Fibroblast of skin of right biceps (primary cell): ENCODE measurements at places on chromosomes 5 and 9.

GRCh38 chr5:133421806-133422205 lies 190.5 kb downstream of the FSTL4 start:
- DNase-seq: no peak

- no peak for DNase-seq
Measured at GRCh38 chr5:124310453-124310852, 436.0 kb downstream of the ZNF608 start.

GRCh38 chr5:116671211-116671736 lies 96.7 kb upstream of the SEMA6A start:
- DNase-seq: no peak

GRCh38 chr9:134913713-134914500 lies 3.8 kb downstream of the FCN1 start:
- no peak for DNase-seq

DNA sequence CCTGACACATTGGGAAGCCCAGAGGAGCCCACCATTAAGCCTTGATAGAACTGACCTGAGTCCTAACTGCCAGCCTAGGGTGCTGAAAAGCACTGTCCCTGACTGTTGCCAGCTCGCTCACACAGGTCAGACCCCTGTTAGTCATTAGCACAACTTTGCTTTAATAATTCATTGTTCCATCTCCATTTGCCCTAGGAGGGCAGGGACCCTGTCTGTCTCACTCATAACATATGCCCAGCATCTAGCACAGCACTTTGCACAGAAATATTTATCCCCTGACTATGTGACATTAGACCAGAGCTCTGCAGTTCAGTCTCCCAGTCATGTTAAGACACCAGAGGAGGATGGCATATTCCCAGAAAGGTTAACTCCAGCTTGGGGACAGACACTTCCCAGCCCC lies 61.8 kb upstream of the STXBP1 start:
- no peak for DNase-seq

DNA sequence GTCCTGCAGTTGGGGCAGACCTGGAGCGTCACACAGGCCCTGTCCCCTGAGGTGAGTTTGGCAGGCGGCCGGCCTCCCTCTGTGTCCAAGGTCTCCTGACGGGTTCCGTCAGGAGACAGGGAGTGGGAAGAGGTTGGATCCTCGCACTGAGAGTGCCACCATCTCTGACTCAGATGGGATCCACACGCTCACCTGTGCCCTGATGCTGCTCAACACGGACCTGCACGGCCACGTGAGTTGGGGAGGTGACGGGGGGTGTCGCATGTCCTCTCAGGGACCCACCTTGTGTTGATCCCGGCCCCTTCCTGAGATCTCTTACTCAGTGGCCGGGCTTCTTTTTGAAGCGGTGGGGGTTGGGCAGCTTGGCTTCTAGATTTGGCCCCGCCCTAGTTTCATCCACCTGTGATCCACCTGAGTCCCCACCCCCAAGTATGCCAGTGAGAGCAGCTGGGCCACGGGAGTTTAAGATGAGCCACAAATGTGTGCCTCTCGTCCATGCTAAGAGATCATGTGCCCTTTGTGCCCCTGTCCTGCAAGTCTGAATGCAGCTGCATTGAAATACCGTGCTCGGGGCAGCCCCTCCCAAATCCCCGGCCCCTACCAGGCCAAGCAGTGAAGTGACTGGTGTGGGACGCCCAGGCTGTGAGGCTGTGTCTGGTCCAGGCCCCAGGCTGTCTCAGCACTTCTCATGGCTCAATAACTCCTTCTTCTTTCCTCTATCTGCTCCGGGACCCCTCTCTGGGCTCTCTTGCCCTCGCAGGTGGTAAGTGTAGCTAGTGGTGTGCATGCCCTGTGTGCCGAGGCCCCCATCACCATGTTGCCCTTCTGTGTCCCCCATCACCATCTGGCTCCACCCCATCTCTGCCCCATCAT lies 27.2 kb downstream of the PSD2 start:
- no peak for DNase-seq

DNA sequence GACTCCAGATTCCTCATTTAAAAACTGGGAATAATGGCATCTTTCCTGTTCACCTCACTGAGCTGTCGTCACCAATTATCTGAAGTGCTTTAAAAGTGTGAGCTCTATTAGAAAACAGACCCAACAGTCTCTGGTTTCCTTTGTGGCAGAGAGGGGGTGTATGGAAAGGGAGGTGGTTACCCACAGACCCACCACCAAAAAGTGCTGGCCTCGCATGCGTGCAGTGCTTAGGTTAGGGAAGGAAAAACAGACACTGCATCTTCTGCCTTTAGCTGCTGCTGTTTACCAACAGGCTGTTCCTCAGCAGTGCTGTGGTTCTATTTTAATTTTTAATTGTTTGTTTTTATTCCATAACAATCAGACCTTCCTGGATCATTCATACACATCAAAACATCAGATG lies 249.6 kb downstream of the PIK3R1 start:
- no peak for DNase-seq
